ENCODE measurements at places on chromosomes 5 and 9. TPM values are rescaled to one million over a fixed set of nuclear protein-coding genes. Genes with fewer than 3 reads are reported as not detected.

- DNase-seq: no peak
Measured at GRCh38 chr5:73822989-73823339, 197.0 kb downstream of the ARHGEF28 start.

DNA sequence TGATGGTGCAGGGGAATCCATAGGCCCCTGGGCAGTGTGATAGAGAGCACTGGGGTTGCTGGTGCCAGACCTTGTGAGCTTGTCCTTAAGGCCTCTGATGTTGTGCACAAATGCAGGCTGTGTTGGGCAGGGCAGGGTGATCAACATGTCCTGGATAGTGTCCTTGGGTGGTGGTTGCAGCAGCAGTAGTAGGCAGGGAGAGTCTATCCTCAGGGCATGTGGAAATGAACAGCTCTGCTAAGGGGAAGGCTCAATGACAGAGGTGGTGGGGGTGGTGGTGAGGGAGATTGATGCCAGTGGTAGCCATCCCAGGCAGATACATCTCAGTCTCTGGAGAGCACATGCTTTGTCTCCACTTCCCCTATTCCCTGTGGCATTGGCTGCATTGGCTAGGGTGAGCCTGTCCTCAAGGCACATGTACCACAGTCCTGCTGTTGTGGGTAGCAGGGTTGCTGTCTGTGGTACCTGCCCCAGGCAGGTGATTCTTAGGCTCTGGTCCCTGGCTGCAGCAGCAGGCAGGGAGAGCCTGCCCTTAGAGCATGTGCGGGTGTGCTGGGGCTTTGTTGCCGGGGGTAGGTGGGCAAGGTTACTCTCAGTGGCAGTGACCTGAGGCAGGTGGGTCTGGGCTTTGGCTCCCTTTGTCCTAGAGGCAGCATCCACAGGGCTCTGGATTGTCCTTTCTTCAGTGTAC lies 111.1 kb downstream of the WDR70 start:
- DNase-seq: no peak

DNA sequence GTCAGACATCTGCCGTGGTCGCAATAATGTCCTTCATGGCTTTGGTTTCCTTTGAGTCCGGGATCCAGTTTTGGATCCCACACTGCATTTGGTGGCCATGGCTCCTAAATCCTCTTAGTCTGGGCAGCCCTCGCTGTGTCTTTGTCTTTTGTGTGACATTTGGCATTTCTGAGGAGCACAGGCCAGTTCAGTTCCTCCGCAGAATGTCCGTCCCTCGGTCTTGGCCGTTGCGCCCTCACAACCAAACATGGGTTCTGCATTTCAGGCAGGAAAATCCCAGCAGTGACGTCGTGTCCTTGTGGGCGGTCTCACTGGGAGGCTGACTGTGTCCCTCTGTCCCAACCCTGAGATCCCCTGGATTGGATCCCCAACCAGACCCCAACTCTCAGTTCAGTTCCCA lies 172.9 kb upstream of the PPP1R26 start:
- DNase-seq: no peak

DNA sequence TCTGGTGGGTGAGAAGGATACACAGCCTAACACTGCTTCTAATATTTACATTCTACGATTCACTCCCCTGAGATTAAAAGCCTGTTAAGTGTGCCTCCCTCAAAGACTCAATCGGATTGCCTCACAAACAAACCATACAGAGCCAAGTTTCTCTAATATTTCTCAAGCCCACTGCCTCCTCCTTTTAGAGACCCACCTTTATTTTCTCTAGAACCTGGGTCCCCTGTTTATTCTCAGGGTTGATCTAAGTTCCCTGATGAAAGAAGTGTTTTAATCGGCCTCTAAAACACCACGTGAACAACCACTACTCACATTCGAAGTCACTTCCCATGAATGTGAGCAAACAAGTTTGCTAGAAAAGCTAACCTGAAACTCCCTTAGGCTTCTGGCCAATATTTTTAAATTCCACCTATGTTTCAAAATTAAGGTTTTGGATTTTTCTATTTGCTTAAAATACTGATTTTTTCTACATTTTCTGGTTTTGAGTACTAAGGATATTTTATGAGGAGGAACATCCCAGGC lies 76.5 kb downstream of the GLIS3 start:
- no peak for DNase-seq

- DNase-seq: peak; percentile 63
Measured at GRCh38 chr9:84932915-84933527, 263.5 kb downstream of the NTRK2 start.

DNA sequence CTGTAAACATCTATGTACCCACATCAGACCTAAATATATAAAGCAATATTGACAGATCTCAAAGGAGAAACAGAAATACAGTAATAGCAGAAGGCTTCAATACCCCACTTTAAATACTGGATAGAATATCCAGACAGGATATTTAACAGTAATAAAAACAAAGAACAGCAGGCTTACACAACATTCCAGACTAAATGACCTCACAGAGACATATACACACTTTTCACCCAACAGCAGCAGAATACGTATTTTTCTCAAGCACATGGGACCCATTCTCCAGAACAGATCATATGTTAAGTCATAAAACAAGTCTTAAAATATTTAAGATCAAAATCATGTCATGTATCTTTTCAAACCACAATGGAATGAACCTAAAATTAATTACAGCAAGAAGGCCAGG lies 76.8 kb downstream of the CAMSAP1 start:
- DNase-seq: no peak

- no peak for DNase-seq
Measured at GRCh38 chr5:119630752-119631440, 1.5 kb downstream of the FAM170A start.

DNA sequence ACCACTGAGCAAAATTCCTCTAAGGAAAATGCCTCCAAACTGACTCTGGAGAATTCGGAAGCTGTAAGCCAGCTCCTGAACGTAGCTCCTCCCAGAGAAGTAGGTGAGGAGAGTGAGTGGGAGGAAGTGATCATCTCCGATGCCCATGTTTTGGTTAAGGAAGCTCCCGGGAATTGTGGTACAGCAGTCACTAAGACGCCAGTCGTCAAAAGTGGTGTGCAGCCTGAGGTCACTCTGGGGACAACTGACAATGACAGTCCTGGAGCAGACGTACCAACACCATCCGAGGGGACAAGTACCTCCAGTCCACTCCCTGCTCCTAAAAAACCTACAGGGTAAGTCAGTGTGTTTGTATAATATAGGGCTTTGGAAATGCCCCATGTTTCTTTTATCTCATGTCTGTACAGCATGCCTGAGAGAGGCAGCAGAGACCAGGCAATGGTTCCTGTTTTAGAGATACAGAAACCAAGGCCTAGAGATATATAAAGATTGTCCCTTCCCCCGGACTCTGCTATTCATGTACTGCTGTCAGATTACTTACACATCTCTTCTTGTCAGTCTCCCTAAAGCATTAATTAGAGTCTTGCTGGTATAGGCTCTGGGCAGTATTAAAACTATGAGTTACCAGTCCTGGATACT lies 23.9 kb downstream of the HMGXB3 start:
- DNase-seq: no peak

- DNase-seq: peak; percentile 51
Measured at GRCh38 chr5:124007675-124008398, 495.9 kb downstream of the CSNK1G3 start.

- no peak for DNase-seq
Measured at GRCh38 chr9:113999256-114000062, 78.6 kb downstream of the AMBP start.

- no peak for DNase-seq
Measured at GRCh38 chr5:123207081-123207537, 118.1 kb downstream of the PRDM6 start.

GRCh38 chr5:136814619-136815378 lies 449.5 kb upstream of the TRPC7 start:
- no peak for DNase-seq

- DNase-seq: peak; percentile 27
Measured at GRCh38 chr9:81596679-81597418, 92.5 kb downstream of the TLE1 start.

DNA sequence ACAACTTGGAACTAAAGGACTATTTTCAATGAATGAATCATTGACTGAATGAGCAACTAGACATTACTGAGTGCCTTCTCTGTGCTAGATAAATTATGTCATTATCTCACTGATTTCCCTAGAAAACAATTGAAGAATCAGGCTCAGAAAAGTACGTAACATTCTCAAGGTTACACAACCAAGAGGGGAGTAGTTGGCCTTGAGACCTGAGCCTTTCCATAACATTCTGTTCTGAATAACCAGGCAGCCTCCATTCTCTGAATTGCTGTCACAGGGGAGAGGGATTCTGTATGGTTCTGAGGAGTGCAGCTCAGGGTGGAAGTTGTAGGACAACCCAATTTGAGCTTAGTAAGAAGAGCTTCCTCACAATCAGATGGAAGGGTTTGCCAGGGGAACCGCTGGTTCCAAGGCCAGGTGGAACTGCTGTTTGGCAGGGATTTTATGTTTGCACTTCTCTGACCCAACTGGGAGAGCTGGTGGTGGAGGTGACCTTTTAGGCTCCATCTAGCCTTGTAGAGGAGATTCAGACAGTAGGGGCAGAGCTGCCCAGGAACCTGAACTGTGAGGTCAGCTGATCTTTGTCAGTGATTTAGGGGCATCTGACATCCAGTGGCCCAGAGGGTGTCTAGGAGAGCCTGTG lies 16.3 kb downstream of the POLR1E start:
- DNase-seq: no peak

DNA sequence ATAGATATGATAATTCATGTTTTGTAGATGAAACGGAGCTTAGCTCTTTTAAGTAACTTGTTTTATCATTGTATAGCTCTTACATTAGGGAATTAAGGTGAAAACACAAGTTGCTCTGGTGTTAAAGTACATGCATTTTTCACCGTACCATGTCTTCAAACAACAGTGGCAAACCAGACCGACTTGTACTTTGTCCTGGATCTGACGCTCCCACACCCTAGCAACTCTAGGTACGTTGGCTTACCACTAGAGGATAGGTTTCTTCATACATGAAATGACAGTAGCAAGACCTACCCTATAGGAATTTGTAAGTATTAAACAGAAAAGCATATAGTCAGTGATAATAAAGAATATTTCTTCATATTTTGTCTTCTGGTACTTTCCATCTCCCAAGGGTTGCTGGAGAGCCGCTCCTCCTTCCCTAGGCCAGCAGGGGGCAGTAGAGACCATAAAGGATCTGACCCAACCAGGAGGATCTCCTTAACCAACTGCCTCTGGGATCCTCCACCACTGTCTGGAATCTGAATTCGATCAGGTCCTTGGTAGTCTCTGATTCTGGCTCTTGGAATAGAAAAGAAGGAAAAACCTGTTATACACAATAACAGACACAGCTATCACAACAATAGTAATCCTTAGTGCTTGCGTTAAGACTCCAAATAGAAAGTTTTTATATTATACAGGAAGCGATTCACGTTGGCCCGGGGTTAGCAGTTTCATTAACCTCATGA lies 136.7 kb downstream of the CAVIN4 start:
- peak; percentile 88 for DNase-seq

DNA sequence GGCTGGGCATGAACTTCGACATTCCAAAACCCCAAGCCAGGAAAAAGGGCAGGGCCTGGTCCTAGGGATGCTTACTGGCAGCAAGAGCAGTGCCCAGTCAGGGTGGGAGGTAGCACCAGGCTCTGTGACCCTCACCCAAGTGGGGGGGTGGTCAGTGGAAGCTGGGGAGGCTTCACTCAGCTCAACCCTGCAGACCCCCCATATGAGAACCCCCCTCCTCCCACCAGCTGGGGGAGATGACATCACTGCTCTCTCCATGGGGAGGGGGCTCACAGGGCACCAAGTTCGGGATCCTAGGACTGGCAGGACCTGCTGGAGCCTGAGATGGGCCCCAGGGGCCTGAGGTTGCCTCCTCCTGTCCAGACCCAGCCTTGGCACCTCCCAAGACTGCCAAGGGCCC lies 4.7 kb downstream of the DNLZ start:
- DNase-seq: no peak

IL6ST gene
- 11.3 TPM for total RNA-seq

F12 gene
- total RNA-seq: 2.9 TPM

CDH10 gene
- total RNA-seq: not detected

GMCL2 gene
- 0.07 TPM for total RNA-seq

IL7R gene
- not detected for total RNA-seq

PDCD1LG2 gene
- total RNA-seq: not detected

CDH9 gene
- 0.31 TPM for total RNA-seq

SLC22A4 gene
- 0.78 TPM for total RNA-seq

PLGRKT gene
- 13.1 TPM for total RNA-seq

Measured in GM23338 (cell line).